ENCODE measurements at places on chromosomes 2 and 18.
A peak's percentile ranks its signal among the peaks of the same experiment; 100 is the strongest.

DNA sequence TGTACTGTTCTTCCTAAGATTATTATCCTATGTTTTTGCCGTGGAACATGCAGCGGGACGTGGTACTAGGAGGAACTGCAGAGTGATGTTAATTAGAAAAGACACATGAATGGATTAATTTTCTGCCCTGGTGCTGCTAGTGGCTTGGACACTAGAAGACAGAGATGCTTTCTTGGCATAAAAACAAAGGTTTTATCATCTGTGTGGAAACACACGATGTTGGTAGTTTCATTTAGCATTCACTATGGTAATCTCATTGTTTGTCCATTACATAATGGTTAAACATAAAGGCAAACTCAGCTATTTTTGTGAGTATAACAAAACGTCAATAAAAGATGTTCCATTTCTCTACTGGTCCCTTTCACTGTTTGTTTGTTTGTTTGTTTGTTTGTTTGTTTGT lies 22.8 kb downstream of the COL6A3 start:
- DNase-seq: no peak

DNA sequence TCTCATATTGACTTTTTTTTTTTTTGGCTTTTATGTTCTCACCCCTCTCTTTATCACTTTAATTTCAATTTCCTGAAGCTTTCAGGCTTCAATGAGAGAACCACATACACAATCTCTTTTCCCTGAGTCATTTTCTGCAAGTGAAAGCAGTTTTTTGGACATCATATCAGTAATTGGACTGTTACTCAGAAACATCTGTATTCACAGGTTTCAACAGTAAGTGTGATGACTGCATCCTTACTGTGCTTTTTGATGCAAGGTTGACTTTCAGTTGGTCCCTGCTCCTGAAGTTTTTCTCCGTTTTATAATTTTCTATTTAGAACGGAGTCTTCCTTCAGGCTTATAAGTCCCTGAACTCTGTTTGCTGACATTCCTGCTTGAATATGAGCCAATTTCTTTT lies 70.5 kb upstream of the CCBE1 start:
- no peak for DNase-seq

DNA sequence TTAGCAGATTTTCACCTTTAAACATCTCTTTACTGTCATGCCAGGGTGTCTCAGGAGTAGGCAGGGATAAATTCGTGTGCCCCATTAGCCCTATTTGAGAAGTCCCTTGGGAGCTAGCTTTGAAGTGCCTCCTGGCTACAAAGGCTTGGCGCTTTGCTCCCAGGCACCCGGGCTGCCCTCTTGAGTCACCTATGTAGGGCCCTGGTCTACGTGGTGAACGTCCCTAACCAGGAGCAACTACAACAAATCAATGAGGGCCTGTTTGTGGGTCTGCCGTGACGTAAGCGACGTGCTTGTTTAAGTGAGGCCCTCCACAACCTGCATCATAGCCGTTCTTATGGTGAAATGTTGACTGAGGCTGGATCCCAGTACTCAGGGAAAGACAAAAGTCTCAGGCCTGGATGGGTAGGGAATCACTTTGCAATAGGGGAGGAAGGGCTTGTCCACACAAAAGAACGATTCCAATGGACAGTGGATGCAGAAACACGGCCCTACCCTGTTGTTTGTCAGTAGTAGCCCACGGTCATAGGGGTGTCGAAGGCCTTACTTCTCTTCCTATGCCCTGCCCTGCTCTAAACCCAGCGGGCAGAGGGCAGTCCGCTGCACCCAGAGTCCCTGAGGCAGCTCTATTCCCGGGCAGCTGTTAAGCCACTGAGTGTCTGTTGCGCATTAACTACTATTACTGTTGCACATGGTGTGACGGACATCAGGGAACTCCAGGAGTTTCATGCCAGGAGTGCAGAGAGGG lies 93.9 kb downstream of the INHBB start:
- no peak for DNase-seq

DNA sequence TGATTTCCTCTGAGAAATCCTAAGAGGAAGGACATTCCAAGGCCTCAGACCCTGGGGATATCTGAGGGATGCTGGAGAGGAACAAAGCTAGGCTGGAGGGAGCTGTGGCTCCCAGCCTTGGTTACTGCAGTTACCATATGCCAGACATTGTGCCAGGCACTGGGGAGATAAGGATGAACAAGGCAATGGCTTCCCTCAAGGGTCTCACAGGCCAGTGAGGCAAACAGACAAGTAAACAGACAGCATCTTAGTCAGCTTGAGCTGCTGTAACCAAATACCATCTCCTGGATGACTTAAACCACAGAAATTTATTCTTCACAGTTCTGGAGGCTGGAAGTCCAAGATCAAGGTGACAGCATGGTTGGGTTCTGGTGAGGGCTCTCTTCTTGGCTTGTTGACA lies 91.8 kb downstream of the SKA1 start:
- no peak for DNase-seq

DNA sequence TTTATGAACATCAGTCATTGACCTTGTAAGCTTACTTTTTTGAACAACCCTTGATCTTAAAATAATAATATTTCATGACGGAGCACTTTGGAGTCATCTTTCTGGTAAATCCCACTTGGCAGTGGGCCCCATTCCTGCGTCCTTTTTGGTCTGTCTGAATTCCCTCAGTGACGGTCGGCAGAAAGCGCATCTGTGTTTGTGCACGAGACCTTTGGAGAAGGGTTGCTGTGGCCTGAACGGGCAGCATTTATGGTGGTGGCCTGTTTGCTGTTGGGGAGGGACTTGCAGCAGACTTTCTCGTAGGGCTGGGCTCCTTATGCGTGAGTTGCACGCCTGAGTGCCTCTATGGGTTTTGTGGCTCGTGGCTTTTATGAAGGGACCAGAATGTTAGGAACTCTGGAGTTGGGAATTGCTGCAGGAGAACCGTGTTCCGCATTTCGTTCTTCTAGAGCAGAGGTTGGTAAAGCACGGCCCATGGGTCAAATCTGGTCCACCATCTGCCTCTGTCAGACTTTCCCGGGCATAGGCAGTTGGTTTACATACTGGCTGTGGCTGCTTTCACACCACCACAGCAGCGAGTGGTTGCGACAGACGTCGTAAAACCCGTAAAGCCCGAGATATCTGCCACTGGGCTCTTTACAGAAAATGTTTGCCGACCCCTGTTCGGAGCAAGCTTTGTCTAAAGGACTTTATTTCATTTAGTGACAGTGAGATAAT lies 30.8 kb downstream of the LPIN1 start:
- peak; percentile 21 for DNase-seq

- no peak for DNase-seq
Measured at GRCh38 chr2:166376873-166377272, 1.1 kb upstream of the SCN9A start.

GRCh38 chr2:132617989-132618388 lies 52.0 kb downstream of the LYPD1 start:
- DNase-seq: no peak

DNA sequence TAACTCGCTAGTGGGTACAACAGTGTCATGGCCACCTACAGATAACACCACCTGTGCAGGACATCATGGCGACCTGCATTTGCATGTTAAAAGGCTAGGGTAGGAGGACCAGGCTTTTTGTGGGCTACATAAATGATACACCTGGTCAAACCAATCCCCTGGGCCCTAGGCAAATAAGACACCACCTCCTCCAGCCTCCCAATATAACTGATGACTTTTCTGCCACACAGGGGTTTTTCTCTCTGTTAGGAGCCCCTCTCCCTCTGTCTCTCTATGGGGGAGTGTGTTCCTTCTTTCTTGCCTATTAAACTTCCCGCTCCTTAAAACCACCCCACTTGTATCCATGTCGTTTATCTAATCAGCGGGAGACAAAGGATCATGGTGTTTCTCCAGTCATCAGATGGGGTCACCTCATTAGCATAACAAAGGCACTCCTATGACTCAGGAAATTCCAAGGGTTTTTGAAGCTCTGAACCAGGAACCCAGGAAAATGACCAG lies 10.8 kb upstream of the BUB1 start:
- no peak for DNase-seq

GRCh38 chr2:157428500-157429175 lies 15.3 kb downstream of the CYTIP start:
- no peak for DNase-seq

- DNase-seq: no peak
Measured at GRCh38 chr18:34085140-34085739, 139.5 kb downstream of the NOL4 start.

- DNase-seq: no peak
Measured at GRCh38 chr2:8631465-8632005, 50.3 kb upstream of the ID2 start.

DNA sequence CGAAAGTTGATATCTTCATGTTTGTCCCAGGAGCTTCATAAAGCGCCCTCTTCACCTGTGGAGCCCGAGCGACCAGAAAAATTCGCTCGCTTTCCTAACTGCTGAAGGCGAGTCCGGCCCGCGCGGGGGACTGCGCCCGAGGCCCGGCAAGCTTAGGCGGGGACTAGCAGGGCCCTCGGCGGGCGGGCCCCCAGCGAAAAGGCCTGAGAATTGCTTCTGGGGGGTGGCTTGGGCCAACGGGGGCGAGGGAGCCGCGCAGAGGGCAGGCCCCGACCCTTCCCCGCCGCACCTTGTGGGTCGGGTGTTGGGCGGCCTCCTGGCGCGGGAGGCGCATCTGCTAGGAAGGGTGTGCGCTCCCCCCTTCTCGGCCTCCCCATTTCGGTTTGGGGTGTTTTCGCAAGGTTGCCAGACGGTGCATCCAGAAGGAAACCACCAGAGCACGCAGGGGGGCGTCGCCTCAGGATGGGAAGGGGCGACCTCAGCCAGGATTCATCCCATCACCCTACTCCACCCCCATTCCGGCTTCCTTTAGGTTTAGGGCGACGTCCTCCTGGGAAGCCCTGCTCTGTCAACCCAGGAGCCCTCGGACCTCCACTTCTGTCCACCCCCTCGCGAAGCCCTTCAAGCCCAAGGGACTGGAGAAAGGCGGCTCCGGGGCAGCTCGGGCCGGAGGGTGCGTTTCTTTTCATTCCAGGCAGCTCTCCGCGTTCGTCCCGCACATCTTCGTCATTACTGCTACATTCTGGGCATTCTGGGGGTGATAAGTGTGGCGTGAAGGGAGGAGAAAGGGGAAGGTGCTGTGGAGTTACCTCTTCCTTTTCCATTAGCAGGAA lies 9.1 kb downstream of the SP9 start:
- DNase-seq: no peak

GRCh38 chr18:70176537-70176936 lies 28.9 kb downstream of the RTTN start:
- DNase-seq: no peak

GRCh38 chr2:240472078-240472790 lies 36.8 kb downstream of the GPC1 start:
- DNase-seq: no peak

DNA sequence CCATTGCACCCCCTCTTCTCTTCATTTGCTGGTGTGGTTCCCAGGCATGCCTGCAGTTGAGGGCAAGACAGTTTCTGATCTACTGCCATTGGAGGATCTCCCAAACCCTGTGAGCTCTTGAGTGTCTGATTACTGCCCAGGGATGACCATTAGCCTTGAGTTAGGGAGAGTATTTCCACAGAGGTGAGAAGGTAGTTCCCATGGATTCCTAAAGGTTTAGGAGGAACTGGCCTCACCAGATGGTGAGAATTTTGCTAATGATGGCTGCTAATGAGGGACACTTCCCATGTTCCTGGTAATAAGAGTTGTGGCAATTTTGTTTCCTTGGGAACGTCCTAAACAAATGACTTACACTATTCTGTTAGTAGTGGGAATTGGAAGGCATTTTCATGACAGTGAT lies 42.5 kb downstream of the PTPRM start:
- no peak for DNase-seq

DNA sequence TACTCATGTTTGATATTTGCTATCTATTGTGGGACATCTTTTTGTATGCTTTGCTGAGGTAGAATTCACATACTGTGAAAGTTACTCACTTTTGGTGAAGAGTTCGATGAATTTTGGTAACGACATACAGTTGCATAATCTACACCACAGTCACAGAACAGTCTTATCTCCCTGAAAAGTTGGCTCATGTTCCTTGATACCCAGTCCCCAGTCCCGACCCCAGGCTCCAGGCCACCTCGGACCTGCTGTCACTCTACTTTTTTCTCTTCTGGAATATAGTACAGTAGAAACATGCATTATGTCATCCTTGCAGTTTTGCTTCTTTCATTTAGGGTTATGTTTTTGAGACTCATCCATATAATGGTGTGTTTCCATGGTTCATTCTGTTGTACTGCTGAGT lies 191.7 kb downstream of the FAM210A start:
- DNase-seq: no peak

- no peak for DNase-seq
Measured at GRCh38 chr18:78330766-78331165, 648.9 kb upstream of the SALL3 start.

DNA sequence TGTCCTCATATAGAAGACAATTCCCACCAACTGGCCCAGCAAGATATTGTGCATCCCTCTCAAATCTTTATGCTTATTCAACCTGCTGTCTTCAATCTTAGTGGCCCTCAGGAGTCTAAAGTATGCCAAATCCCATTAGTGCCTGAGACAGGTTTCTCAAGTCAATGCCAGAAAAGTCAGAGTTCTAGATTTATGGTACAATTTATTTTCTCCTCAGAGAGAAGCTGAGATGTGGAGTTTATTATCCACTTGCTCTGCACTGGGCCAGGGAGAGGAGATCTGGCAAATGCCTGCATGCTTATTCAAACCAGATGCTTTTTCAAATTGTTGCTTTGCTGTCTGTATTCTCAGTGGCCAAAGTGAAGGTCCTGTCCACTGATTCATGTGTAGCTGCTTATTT lies 825.2 kb downstream of the METTL4 start:
- no peak for DNase-seq

DNA sequence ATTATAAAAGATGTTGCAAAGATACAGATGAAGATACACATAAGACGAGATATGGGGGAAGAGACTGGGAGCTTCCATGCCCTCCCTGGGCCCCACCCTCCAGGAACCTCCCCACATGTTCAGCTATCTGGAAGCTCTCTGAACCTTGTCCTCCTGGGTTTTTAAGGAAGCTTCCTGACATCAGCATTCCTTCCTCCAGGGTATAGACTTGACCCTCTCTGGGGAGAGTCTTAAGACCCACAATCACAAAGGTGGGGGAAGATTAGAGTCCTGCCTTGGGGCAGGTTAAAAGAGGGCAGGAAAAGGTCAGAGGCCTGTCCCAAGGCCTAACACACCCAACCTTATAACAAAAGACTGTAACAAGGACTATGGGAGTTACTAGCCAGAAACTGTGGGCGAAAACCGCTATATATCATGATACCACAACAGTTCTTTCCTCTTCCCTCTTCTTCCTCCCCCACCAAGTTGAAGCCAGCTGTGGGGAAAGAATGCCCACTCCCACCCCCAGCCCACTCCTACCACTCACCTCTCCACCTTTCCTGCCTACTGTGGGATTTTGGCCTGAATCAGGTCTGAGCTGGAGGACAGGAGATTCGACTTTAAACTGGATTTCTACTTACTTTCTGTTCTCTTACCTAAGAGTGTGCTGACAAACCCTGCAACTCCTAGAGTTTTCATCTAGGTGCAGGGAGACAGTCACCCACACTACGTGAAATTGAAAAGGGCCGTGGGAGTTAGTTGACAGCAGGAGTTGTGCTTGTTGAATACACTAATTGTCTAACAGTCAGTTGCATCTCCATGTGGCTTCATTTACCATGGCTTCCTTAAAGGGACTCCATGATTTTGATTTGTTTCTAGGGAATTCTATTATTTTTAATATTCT lies 105.0 kb downstream of the LAMA3 start:
- DNase-seq: no peak

GRCh38 chr2:67842375-67842959 lies 220.3 kb downstream of the C1D start:
- DNase-seq: no peak
